ENCODE measurements at places on chromosomes 12 and 14.
A peak's percentile ranks its signal among the peaks of the same experiment; 100 is the strongest.

DNA sequence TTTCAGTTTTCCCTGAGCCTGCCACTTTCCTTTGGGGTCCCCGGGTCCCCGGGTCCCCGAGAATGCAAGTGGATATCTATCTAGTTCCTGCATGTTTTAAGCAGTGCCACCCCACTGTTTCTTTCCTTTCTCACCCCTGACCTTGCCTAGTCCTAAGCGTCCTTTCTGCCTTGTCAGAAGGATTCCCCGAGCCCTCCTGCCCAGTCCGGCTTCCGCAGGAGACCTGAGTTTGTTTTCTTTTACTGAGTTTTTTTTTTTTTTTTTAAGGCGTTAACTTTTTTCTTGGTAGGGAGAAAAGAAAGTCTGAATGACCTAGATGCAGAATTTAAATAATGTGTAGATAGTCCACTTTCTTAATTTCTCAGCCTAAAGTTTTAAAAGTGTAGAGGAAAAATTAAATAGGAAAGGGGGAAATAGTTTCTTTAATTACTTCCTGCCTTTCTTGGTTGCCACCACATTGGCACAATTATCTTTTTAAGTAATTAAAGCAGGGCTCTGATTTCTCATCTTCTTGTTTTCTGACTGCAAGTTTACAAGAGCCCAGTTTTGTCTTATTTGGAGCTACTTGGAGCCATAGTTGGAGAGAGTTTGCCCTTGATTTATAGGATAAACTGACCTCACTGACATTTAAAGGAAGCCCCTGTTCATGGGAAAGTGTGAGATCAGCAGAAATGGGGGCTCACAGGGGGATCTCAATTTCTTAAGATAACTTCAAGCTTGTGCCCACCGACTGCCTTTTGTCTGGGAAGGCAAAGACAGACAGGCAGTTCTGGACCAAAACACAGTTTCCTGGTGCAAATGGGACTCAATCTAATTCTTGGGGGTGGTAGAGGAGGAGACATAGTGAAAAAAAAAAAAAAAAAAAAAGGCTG is 2.9 kb downstream of the PAX9 start:
- no peak for DNase-seq

- no peak for DNase-seq
Measured at GRCh38 chr14:94827711-94828447, 58.0 kb upstream of the GSC start.

DNA sequence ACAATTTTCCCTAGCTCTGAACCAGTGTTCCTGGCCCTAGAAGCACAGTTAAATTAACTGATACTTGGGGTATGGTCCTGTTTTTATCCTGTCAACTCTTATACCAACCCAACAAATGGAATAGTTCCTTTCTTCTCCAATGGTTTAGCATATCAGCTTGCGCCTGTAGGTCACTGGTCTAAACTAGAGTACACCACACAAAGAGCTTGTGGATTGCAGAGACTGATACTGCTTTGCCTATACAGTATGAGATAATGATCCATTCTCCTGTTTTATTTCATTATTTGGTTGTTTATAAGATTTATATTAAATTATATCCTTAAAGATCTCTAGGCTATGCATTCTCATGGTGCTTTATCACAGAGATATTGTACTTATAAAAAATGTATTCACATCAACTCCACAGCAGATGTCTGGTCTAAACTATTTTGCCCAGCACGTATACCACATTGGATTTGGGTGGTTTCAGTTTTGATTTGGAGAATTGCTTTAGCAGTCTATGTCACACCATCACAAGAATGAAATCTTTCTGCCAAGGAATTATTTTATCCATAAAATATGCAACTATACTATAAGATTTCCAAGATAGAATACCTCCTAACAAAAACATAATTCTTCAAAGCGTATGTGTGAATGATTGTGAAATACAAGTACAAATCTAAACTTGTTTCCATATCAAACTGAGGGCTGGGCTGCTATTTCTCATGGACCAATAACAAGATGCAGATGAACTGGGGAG is 142.1 kb downstream of the SLC16A7 start:
- peak; percentile 62 for DNase-seq

GRCh38 chr12:92593734-92594402 is 108.9 kb upstream of the PLEKHG7 start:
- DNase-seq, result peak; percentile 92

DNA sequence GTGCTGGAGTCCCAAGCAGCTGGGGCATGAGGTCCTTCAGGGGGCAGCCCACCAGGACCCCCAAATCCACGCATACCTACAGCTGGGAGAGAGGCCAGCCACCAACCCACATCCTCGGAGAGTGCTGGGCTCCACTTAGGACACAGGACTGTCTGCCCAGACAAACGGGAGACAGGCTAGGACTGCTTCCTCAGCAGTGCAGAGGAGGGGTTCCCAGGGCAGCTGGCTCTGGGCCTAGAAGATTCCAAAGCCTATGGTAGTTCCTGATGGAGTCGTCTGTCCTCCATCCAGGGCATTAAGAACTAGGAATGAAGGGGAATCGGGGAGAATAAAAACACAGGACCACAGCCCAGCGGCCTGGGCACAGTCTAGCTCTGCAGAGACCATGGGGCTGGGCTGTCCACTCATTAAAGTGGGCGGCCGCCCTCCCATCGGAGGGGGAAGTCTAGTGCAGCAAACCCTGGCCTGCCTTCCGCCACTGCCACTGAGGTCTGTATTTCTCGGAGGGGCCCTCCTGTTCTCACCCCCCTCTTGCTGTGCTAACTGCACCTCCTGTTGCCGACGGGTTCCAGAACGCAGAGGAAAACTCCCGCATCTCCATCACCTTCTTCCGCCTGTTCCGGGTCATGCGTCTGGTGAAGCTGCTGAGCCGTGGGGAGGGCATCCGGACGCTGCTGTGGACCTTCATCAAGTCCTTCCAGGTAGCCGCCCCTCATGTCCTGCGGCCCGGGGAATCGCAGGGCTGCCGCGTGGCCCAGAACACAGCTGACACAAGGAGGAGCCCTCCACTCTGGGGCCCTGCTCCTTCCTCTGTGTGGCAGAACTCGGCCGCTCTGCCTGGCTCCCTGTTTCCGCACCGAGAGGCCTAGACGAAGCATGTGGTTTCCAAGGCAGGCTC is 143.5 kb upstream of the FKBP4 start:
- DNase-seq, result no peak

- no peak for DNase-seq
Measured at GRCh38 chr14:84340938-84341337, 1189.0 kb upstream of the FLRT2 start.

DNA sequence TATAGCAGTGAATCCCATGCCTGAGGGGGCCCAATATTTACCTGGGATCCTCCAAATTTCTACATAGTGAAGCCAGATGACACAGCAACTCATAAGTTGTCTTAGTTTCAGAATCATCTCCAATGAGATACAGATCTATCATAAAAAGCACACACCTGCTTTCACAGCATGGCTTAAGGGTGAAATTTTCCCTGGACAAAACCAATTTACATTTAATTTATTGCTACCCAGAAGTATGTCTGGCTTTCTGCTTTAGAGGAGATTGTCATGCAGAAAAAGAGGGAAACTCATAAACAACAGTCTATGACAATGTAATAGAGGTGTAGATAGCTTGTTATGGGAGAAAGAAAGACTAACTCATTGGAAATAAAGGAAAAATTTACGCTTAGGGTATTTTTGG is 113.0 kb downstream of the MGAT4C start:
- DNase-seq, result no peak

GRCh38 chr14:29857551-29857950 is 70.1 kb downstream of the PRKD1 start:
- DNase-seq, result no peak

- peak; percentile 70 for DNase-seq
Measured at GRCh38 chr14:58746261-58746660, 108.5 kb downstream of the DACT1 start.

DNA sequence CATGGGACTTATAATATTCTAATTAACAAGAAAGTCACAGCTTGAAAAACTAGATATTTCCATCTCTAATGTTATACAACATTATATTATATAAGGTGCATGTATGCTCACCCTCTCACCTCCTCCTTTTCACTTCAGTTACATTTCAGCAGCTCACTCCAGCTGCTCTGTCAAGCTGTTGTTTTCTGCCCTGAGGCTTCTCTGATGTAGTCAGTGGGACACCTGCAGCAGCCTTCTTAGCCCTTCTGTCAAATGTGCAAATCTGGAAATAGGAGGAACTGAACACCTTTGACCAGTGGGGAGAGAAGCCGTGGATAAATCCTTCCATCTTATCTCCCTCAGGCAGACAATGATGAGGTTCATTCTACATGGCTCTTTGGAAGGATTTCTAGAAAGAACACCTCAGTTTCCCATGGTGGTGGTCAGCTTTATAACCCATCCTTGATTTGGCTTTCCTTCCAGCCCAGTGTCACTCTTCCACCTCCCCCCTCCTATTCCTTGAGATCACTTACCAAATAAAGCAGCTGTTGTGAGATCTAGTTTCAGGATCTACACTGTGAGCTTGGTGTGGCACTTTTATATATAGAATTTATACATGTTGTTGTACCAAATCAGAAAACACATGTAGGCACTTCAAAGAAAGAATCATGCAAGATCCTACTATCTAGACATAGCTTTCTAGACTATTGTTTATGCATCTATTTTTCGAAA is 79.6 kb upstream of the STK38L start:
- no peak for DNase-seq

DNA sequence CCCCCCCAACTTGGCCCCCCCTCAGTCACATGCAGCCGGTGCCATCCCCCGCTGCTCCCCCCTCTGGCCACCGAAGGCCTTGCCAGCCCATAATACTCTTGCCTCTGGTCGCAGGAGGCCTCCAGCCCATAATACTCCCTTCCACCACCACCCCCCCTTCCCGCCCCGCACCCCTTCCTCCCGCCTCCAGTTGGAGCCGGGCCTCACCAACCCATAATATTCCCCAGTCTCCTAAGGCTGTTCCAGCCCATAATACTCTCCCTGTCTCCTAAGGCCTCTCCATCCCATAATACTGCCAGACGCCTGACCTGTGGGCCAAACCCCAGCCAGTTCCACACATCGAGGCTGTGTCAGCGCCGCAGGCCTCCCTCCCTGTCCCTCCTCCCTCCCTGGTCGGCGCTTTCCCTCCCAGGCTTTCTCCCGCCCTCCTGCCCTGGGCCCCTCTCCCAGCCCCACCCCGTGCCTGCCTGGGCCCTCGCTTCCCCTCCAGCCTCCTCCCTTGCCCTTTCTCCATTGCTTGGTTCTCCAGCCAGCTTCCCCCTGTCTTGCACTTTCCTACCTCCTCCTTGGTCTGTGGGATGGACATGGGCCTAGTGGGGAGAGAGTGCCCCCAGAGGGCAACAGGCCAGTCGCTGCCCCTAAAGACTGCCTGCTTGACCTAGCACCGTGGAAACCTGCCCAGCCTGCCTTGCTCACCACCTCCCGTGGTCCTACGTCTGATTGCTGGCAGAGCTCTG is 6.8 kb upstream of the CHD4 start:
- DNase-seq, result peak; percentile 96

- no peak for DNase-seq
Measured at GRCh38 chr14:92093320-92093719, 13.1 kb downstream of the ATXN3 start.

DNA sequence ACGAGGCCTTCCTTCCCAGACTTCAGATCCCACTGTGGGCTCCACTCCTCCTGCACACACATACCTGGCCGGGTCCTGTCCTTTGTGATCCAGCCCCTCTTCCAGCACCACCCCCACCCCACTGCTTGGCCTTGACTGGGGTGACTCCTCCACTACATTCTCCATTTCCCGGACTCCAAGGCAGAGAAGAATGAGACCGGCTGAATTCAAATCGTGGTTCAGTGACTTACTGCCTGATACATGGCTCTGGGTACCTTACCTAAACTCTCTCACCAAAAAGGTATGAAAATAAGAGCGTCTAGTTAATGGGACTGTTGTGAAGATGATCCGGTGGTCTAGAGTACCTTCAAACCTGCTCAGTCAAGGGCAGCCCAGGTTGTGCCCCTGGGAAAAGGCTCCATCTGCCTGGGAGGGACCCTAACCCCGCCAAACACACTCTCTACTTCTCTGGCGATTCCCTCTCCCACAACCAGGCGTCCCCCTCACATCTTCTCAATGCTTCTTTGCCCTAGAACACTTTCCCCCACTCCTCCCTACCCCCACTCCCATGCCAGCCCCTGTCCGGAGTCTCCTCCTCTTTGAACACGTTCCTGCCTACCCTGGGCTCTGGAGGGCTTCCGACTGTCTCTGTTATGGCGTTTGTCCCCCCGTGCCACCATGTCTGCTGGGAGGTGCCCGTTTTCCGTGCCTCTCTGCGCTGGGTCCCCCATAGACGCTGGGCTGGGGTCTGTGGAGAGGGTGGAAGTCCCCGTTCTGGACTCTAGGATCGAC is 1.5 kb upstream of the ZBTB42 start:
- no peak for DNase-seq

DNA sequence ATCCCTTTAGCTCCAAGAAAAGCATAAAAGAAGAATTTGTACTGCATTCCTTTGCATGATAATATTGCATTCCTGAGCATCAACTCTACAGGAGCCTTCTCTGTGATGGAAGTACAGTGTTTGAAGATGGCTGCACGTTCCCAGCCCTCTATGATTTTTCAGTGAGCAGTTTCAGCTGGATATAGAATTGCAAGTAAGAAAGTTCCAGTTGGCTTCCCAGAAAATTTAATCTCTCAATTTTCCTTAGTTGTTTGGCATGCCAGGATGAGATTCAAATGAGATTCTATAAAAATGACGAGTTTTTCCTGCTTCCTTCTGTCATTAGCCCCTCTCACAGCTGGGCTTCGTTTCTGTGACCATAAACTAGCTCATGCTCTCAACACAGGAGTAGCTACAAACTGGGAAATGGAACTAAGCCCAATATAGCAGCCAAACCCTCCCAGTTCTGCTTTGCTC is 109.9 kb downstream of the TTC8 start:
- DNase-seq, result peak; percentile 25

- peak; percentile 89 for DNase-seq
Measured at GRCh38 chr12:11765817-11766794, 116.6 kb downstream of the ETV6 start.

- DNase-seq, result no peak
Measured at GRCh38 chr12:23880988-23881387, 68.5 kb downstream of the SOX5 start.

DNA sequence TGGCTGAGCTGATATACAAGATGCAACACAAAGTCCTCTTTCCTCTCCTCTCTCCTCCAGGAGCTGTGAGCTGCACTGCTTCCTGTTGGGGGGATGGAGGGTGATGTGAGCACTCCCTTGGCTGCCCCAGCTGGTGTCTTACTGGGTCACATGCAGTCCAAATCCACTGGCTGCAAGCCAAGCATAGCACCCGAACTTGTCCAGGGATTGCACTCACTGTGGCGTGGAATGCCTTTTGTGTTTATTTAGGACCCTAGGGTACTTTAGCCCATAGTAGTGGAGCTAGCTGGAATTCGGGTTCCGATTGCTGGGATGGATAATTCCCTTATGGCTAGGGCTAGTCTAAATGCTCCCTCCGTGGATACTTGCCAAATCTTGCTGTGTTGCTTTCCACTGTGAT is 424.9 kb upstream of the SYT1 start:
- no peak for DNase-seq

All from AG10803 (cell line).